ENCODE measurements at places on chromosomes 1 and 21. TPM values are rescaled to one million over a fixed set of nuclear protein-coding genes. Genes with fewer than 3 reads are reported as not detected.

The GBP5 gene
- 3.4 TPM for total RNA-seq

The KCNN3 gene
- total RNA-seq, result 16.8 TPM

The C1orf167 gene
- total RNA-seq, result not detected

The OSCP1 gene
- 6.3 TPM for total RNA-seq
